ENCODE measurements at places on chromosomes 5 and 9.
A peak's percentile ranks its signal among the peaks of the same experiment; 100 is the strongest.

DNA sequence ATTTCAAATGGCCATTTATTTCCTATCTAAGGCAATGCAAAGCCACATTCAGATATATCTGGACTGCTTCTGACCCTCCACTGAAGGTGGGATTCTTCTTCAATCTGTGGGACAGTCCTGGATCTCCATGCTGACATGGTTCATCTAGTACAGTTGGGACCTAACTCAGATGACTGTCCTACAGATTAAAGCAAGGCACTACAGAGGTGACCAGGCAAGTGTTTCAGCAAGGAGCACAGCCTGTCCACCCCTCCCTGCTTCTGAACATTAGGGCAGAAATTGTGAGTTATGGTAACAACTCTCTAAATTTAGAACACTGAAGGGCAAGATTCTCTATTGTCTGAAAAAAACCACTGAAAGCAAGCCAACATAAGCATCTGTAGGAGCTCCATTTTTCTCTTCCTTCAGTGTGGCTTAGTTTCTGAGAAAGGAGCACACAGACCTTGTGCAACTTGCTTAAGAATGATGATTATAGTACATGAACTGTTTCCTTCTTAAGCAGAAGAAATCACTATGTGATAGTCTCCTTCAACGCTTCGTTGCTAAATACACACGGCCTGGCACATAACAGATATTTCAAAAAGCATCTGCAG lies 62.9 kb upstream of the BARX1 start:
- DNase-seq, result no peak

GRCh38 chr5:24196789-24197188 lies 448.0 kb downstream of the CDH10 start:
- no peak for DNase-seq

DNA sequence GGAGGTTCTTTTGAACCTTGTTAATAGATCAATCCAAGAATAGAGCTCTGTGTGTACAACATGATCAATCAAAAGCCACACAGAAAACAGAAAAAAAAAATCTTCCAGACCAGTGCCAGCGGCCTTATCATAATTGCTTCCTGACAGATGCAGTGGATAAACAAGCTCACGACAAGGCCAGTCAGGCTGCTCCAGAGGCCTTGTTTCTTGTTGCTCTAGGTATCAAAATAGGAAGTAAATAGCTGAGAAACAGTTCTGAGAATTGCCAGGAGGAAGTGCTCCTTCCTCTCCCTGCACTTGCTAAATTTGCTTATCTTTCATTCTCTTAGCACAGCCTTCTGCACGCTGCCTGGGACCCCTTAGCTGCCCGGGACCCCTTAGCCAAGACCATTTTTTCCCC lies 199.0 kb upstream of the TARS1 start:
- no peak for DNase-seq

DNA sequence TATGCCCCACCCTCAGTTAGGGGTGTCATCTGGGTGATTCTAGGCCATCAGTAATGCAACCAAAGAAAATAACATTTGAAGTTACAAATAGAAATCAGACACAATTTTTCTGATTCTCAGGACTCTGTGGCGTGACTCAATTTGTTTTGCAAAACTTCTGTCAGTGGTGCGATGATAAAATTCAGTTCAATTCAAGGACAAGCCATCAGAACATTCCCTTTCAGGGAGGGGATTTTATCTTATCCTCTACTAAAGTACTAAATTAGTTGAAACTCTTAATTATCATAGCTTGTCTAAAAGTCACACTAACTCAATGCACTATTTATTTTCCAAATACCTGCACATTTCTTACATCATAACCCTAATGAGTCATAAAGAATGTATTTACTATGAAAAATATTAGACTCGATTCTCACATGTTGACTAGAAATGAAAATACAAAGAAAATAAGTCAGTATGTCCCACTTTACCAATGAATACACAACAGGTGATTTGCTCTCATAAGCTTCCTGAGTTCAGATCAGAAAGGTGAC lies 28.2 kb downstream of the HTR4 start:
- DNase-seq, result no peak

DNA sequence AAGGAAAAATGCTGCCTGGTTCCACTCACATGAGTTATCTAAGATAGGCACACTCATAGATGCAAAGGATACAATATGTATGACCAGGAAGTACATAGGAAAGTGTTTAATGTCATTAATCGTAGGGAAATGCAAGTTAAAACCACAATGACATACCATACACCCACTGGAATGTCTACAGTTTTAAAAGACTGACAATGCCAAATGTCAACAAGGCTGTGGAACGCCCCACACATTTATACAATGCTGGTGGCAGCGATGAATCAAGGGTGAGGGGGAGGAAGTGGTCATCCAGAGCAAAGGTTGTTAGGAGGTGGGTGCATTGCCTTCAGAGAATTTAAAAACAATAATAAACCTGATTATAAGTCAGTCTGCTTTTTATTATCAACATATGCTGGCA lies 437.8 kb downstream of the ARHGEF28 start:
- peak; percentile 8 for DNase-seq

DNA sequence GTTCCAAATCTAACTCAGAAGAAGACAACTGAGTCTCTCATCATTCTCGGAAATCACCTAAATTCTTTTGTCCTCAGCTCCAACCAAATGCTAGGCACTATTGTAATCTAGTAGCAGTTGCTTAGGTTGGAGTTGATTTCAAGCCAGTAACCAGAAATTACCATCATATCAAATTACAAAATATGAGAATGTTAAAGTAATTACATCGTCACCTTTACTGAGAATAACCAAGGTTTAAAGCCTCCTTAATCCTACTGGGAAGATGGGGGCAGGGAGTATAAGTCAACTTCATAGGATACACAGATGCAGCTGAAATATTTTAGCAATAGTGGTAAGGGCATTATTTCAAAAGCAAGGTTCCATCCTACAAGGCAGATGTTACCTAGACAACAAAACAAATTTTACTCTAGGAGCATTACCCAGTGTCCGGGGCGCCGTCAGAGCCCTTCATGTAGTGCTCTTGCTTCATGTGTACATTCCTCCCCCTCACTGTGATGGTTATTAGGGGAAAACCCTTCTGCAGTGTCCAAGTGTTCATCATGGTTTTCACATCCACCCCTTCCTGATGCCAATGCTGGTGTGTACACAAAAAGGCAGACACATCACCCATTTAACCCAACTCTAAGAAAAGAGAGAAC lies 19.5 kb downstream of the ERAP1 start:
- peak; percentile 27 for DNase-seq

DNA sequence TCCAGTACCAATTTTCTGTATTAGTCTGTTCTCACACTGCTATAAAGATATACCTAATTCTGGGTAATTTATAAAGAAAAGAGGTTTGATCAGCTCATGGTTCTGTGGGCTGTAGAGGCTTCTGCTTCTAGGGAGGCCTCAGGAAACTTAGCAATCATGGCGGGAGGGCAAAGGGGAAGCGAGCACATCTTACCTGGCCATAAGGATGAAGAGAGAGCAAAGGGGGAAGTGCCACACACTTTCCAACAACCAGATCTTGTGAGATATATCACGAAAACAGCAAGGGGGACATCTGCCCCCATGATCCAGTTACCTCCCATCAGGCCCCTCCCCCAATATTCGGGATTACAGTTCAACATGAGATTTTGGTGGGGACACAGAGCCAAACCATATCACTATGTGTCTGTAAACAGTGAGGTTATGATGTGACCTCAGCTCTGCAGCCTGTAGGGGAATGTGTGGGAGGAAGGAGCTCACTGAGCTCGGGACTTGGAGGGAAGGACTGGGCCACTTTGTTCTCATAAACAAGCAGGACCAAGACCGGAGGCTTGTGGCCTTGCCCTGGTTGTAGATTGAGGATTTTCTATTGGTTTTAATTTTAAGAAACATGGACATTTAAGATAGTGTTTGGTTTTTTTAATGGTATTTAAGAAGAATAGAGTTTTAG lies 85.2 kb downstream of the EHMT1 start:
- no peak for DNase-seq

DNA sequence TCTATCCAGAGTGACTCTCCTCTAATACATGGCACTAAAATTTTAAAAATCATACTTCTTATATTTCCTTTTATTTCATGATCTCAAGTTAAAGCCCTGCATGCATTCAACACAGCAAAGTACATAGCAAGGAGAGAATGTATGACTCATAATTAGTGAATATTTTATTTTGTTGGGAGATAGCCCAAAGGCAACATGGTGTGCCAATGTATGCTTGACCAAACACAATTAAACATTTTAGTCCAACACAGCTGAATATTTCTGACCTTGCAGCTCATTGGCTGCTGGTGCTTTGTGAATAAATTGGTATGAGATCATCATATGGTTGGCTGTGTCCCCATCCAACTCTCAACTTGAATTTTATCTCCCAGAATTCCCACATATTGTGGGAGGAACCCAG lies 103.5 kb downstream of the NPR3 start:
- DNase-seq, result no peak
